ENCODE measurements at places on chromosomes 2 and 18. TPM values are rescaled to one million over a fixed set of nuclear protein-coding genes. Genes with fewer than 3 reads are reported as not detected.

Gene RBMS1
- 0.17 TPM for polyA plus RNA-seq

Gene FAM210A
- polyA plus RNA-seq, result 20.0 TPM

Gene PLEK
- 245 TPM for polyA plus RNA-seq

Gene FSHR
- not detected for polyA plus RNA-seq

Gene DPP10
- polyA plus RNA-seq, result not detected

Gene VIT
- not detected for polyA plus RNA-seq

Gene FAHD2A
- 27.3 TPM for polyA plus RNA-seq

Gene LIMS1
- polyA plus RNA-seq, result 43.2 TPM

Gene EML6
- polyA plus RNA-seq, result 0.42 TPM

Gene PAIP2B
- polyA plus RNA-seq, result 0.43 TPM

Gene SLC4A5
- polyA plus RNA-seq, result 0.97 TPM

Gene CERKL
- polyA plus RNA-seq, result 13.6 TPM

Gene KCNF1
- not detected for polyA plus RNA-seq

Gene CYRIA
- 9.8 TPM for polyA plus RNA-seq

Gene PLCL1
- 0.11 TPM for polyA plus RNA-seq

Gene RESP18
- polyA plus RNA-seq, result not detected

Gene FMNL2
- polyA plus RNA-seq, result 0.30 TPM

Gene GYPC
- 87.6 TPM for polyA plus RNA-seq

Gene KHK
- 11.8 TPM for polyA plus RNA-seq

Gene NFATC1
- polyA plus RNA-seq, result 5.4 TPM

Gene CAPG
- polyA plus RNA-seq, result 121 TPM

Gene CARF
- polyA plus RNA-seq, result 3.4 TPM

Gene UGT1A6
- not detected for polyA plus RNA-seq

Gene ADCY3
- 17.2 TPM for polyA plus RNA-seq

Gene CFAP210
- polyA plus RNA-seq, result not detected

Gene RUFY4
- polyA plus RNA-seq, result not detected

Gene SLC30A3
- not detected for polyA plus RNA-seq

Gene FBLN7
- polyA plus RNA-seq, result not detected

Gene SDC1
- 33.8 TPM for polyA plus RNA-seq

Gene KRTCAP3
- polyA plus RNA-seq, result 0.60 TPM

Gene ESPNL
- polyA plus RNA-seq, result 0.05 TPM

Gene CAVIN2
- not detected for polyA plus RNA-seq

Gene CHAC2
- polyA plus RNA-seq, result 68.5 TPM

Gene DSG3
- 0.27 TPM for polyA plus RNA-seq

Measured in GM12878 (cell line).